ENCODE measurements at places on chromosomes 1 and 21. TPM values are rescaled to one million over a fixed set of nuclear protein-coding genes. Genes with fewer than 3 reads are reported as not detected.

DNA sequence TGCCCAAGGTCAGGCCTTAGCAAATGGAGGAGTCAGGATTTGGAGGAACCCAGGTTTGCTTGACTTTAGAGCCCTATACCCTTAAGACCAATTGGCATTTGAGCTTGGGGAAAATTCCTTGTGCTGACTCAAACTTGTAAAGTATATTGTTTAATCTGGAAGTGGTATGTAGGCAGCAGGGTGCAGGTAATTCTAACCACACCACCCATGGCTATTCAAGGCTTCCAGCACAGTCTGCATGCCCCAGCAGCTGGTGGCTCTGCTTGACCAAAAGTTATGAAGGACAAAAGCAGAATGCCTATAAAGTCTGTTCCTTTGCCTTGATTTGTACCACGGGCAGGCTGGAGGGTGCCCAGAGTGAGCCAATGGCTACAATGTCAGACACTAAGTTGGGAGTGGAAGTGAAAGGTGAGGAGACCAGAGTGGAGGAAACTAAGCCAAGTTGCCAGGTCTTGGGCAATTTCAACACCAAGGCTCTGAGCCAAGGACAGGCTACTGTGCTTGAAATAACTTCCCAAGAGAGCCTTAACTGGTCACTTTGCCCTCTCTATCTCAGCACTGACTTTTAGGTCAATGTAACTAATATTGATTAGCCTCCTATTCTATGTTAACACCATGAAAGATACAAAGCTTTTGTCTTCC, 4.7 kb upstream of the G0S2 start:
- peaks cover 22% of the 10 kb centered on the region for H3K4me1 ChIP-seq
- no peak overlapping the region for H3K4me3 ChIP-seq
- H3K27ac ChIP-seq = no peak overlapping the region
- DNase-seq = no peak
- peaks cover 8% of the 10 kb centered on the region for H3K27me3 ChIP-seq
- H3K36me3 ChIP-seq = no peaks in the 10 kb centered on the region

- no peaks in the 10 kb centered on the region for H3K4me1 ChIP-seq
- H3K4me3 ChIP-seq = no peak overlapping the region
- no peak for DNase-seq
- H3K36me3 ChIP-seq = no peaks in the 10 kb centered on the region
- no peaks in the 10 kb centered on the region for H3K27me3 ChIP-seq
Observed at GRCh38 chr1:177133977-177134538, 30.5 kb downstream of the ASTN1 start.

GRCh38 chr1:54405898-54406293, 298 bp downstream of the SSBP3 start:
- H3K4me1 ChIP-seq = peaks cover 75% of the 10 kb centered on the region
- no peaks in the 10 kb centered on the region for H3K36me3 ChIP-seq
- H3K27me3 ChIP-seq = no peaks in the 10 kb centered on the region
- H3K4me3 ChIP-seq = peak overlapping the region; percentile 65

- H3K27me3 ChIP-seq = no peaks in the 10 kb centered on the region
- no peak overlapping the region for H3K4me3 ChIP-seq
- DNase-seq = no peak
- no peaks in the 10 kb centered on the region for H3K4me1 ChIP-seq
- H3K27ac ChIP-seq = no peak overlapping the region
Observed at GRCh38 chr21:36845070-36845469, 121.4 kb downstream of the HLCS start.

- H3K4me1 ChIP-seq = peaks cover 2% of the 10 kb centered on the region
- peak; percentile 50 for DNase-seq
- H3K36me3 ChIP-seq = no peaks in the 10 kb centered on the region
- H3K4me3 ChIP-seq = no peak overlapping the region
- no peaks in the 10 kb centered on the region for H3K27me3 ChIP-seq
Observed at GRCh38 chr21:28516991-28517592, 475.6 kb downstream of the LTN1 start.

DNA sequence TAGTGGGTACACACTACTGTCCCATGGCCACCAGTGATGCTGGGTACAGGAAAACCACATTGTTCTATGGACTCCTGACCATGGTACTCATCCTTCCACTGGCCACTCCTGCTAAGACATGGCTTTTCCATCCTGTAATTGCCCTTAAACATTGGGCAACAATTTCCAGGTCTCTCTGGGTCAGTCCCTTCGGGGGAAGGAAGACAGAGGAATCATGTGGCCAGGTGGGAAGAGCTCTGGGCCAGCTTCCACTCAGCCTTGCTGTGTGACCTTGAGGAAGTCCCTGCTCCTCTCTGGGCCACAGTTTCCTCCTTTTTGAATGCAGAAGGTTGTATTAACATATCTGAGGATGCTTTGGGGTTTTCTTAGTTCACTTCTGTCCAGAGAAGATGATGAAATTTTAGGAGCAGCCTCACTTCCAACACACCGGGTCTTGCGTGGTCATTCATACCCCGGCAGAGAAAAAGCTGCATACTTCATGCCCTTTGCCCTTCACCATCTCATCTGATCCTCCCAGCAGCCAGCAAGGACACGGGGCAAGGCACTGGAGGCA, 50.8 kb downstream of the SRRM1 start:
- H3K36me3 ChIP-seq = no peaks in the 10 kb centered on the region
- no peak overlapping the region for H3K4me3 ChIP-seq
- no peak overlapping the region for H3K27ac ChIP-seq
- DNase-seq = no peak
- no peaks in the 10 kb centered on the region for H3K27me3 ChIP-seq

DNA sequence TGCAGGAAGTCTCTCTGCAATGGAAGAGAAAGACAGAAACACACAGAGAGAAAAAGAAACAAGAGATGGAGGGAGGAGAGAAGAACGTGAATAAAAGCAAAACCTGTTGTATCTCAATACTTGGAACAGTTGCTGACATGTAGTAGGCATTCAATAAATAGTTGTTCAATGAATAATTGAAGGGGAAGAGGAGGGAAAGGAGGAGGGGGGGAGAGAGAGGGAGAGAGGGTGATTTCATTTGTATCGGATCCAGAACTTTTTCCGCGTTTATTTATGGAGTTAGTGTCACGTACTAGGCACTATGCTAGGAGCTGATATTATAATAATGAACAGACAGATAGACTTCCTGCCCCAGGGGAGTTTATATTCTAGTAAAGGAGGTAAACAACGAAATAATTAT, 144.1 kb downstream of the OMA1 start:
- H3K27ac ChIP-seq = no peak overlapping the region
- no peaks in the 10 kb centered on the region for H3K27me3 ChIP-seq
- H3K4me1 ChIP-seq = no peaks in the 10 kb centered on the region
- H3K36me3 ChIP-seq = no peaks in the 10 kb centered on the region

DNA sequence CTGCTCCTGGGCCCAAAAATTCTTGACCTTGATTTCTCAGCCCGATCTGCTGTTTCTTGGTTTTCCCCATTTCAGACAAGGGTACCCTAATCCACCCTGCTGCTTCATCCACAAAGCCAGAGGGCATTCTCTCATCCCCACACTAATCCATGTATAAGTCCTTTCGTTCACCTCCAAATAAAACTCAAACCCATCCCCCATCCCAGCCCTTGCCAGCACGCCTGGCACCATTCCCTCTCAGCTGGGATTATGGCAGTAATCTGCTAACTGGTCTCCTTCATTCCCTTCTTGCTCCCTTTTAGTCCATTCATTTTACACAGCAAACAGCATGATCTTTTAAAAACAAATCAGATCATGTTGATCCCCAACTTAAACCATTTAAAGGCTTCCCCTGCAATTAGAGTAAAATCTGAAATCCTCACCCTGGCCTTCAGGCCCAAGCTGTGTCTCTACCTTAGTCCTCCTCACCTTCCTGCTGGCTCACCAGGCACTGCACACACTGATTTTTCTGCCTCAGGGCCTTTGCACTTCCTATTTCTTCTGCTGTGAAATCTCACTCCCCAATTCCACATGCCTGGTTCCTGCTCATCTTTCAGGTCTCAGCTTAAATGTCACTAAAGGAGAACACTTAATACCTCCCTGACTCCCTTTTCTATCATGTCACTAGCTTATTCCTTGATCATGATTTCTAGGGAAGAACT, 12.2 kb upstream of the TRNP1 start:
- H3K36me3 ChIP-seq = no peaks in the 10 kb centered on the region
- H3K4me1 ChIP-seq = no peaks in the 10 kb centered on the region
- DNase-seq = no peak
- no peak overlapping the region for H3K4me3 ChIP-seq
- H3K27ac ChIP-seq = no peak overlapping the region

- DNase-seq = peak; percentile 69
- peaks cover 32% of the 10 kb centered on the region for H3K4me1 ChIP-seq
- H3K27me3 ChIP-seq = no peaks in the 10 kb centered on the region
- H3K36me3 ChIP-seq = no peaks in the 10 kb centered on the region
- H3K27ac ChIP-seq = peak overlapping the region; percentile 96
- H3K4me3 ChIP-seq = peak overlapping the region; percentile 97
Observed at GRCh38 chr1:235326719-235327558, 1.0 kb downstream of the ARID4B start.

DNA sequence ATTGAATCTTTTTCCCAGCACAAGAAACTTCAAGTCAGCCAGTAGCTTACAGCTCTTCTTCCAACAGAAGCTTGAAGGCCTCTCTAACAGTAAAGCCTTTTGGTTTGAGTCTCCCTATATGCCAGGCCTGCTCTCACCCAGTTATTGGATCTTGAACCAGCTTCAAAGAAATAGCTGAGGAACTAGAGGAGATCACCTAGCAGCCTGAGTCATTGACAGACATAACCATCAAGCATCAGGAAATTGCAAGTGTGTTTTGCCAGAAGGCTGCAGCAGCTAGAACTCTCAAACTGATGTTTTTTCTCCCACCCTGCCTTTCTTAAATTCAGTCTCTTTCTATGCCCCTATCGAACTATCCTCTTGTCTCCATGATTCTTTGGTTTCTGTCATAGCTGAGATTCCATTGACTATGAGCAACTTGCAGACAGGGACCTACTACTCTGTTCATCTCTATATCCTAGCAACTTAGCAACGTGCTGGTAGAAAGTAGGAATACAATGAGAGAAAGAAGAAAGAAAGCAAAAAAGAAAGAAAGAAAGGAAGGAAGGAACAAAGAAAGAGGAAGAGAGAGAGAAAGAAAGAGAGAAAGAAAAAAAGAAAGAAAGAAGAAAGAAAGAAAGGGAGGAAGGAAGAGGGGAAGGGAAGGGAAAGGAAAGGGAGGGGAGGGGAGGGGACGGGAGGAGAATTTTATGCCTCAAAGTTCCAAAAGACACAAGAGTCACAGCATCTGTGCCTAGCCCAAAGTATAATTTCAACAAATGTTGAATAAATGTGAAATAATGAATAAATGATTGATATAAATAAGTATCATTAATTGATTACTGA, 60.0 kb upstream of the FGGY start:
- DNase-seq = no peak
- H3K36me3 ChIP-seq = no peaks in the 10 kb centered on the region
- no peaks in the 10 kb centered on the region for H3K4me1 ChIP-seq
- no peak overlapping the region for H3K27ac ChIP-seq

DNA sequence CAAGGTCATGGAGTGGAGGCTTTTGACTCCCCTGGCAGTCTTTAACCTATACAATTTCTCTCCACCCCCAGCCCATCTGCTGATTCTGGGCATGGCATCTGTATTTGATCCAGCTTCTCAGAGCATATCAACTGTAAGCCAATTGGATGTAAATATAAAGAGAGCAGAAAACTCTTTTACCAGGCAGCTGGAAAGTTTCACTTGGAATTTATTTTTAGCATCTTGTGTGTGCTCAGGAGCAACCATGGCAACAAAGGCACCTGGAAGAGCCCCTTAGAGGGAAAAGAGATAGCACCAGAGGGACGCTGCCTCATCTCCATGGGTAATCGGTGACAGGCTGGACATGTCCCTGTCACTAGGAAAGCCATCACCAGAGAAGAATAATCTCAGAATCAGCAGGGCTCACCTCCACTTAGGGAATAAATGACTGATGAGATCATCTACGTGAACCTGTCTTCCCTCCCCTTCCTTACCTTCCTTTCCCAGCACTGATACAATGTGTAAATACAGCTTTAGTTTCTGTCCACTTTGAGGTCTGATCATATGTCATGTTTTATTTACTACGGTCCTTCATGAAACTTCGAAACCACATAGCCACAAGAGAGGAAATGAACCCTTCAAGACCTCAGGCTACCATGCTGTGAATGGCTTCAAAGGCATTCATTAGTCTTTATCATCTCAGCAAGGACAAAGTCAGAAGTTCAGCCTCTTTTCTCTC, 25.3 kb upstream of the SIPA1L2 start:
- H3K27ac ChIP-seq = no peak overlapping the region
- peaks cover 2% of the 10 kb centered on the region for H3K27me3 ChIP-seq
- no peak for DNase-seq
- H3K4me3 ChIP-seq = no peak overlapping the region
- no peaks in the 10 kb centered on the region for H3K4me1 ChIP-seq

- no peak for DNase-seq
- H3K36me3 ChIP-seq = peaks cover 5% of the 10 kb centered on the region
- H3K4me1 ChIP-seq = peaks cover 7% of the 10 kb centered on the region
Observed at GRCh38 chr1:9269078-9269501, 23.6 kb upstream of the SPSB1 start.

GRCh38 chr1:39720094-39720999, 18.3 kb upstream of the PPIE start:
- no peaks in the 10 kb centered on the region for H3K4me1 ChIP-seq
- no peak overlapping the region for H3K4me3 ChIP-seq
- no peak overlapping the region for H3K27ac ChIP-seq
- DNase-seq = no peak

DNA sequence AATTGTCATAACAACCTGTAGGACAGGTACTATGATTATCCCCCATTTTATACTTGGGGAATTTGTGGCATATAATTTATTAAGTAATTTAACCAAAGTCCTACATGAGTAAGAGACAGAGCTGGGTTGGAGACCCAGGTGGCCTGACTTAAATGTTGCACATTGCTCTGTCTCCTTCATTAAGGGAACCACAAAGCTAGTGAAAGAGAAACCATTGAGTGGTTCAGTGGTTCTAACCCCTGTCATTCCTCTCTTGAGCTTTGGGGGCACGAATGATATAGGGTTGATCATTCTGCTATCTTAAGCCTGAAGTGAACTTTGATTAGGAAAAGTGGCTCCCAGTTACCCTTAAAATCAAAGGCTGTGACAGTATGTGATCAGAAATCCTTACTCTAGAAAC, 5.3 kb upstream of the MAP3K7CL start:
- no peak overlapping the region for H3K27ac ChIP-seq
- no peak overlapping the region for H3K4me3 ChIP-seq
- no peaks in the 10 kb centered on the region for H3K4me1 ChIP-seq
- H3K36me3 ChIP-seq = no peaks in the 10 kb centered on the region

DNA sequence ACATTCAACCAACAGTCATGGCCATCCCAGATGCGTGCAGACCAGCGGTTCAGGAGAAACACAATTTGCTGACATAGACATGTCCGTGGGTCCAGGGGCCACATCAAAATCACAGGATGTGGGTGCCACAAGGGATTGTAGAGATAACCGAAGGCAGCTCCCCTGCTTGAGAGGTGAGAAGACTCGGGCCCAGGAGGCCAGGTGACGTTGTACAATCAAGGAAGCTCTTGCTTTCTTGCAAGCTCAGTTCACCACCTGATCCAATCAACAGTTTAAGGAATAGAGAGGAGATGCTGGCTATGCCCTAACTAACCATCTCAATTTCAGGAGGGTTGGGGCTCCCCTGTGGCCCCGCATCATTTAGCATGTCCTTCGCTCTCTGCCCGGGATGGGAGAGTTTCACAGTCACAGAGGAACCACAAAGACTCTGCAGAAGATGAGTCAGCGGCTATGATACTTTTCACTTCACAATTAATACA, 19.5 kb downstream of the UBASH3A start:
- H3K4me3 ChIP-seq = no peak overlapping the region
- peaks cover 81% of the 10 kb centered on the region for H3K4me1 ChIP-seq
- no peaks in the 10 kb centered on the region for H3K27me3 ChIP-seq
- peak; percentile 32 for DNase-seq

Gene PTPN14
- 0.36 TPM for total RNA-seq

Gene CHRNB2
- total RNA-seq = not detected

Gene PRAMEF26
- total RNA-seq = not detected

Gene FCRL6
- total RNA-seq = 5.8 TPM

Gene SPRR2A
- not detected for total RNA-seq

Gene NEXN
- 0.30 TPM for total RNA-seq

Gene USH2A
- not detected for total RNA-seq

Gene EVA1C
- 9.7 TPM for total RNA-seq

Measured in T-cell (primary cell).